ENCODE measurements at places on chromosomes 7 and 10.

GRCh38 chr7:33612442-33612841, 292.9 kb upstream of the BMPER start:
- no peak for DNase-seq

- DNase-seq: no peak
Observed at GRCh38 chr10:33981301-33981700, 646.8 kb upstream of the NRP1 start.

- DNase-seq: no peak
Observed at GRCh38 chr10:89426230-89426868, 12.0 kb downstream of the IFIT5 start.

- DNase-seq: no peak
Observed at GRCh38 chr7:73841689-73842066, 638 bp downstream of the METTL27 start.

DNA sequence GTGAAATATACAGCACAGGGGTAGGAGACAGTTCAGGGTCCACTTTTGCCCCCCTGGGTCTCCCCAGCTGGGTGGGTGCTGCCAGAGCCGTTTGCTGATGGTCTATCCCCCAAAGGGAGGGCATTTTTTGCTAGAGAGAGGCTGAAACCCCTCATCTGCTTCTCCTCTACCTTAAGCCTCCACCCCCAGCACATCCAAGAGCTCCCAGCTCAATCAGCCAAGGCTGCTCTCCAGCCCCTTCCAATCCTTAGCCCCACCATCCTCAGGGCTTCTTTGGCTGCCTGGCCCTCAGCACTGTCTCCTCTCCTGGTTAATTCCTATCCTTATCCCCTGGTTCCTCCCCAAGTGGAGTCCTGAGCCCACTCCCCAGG, 153.1 kb downstream of the AOAH start:
- no peak for DNase-seq

DNA sequence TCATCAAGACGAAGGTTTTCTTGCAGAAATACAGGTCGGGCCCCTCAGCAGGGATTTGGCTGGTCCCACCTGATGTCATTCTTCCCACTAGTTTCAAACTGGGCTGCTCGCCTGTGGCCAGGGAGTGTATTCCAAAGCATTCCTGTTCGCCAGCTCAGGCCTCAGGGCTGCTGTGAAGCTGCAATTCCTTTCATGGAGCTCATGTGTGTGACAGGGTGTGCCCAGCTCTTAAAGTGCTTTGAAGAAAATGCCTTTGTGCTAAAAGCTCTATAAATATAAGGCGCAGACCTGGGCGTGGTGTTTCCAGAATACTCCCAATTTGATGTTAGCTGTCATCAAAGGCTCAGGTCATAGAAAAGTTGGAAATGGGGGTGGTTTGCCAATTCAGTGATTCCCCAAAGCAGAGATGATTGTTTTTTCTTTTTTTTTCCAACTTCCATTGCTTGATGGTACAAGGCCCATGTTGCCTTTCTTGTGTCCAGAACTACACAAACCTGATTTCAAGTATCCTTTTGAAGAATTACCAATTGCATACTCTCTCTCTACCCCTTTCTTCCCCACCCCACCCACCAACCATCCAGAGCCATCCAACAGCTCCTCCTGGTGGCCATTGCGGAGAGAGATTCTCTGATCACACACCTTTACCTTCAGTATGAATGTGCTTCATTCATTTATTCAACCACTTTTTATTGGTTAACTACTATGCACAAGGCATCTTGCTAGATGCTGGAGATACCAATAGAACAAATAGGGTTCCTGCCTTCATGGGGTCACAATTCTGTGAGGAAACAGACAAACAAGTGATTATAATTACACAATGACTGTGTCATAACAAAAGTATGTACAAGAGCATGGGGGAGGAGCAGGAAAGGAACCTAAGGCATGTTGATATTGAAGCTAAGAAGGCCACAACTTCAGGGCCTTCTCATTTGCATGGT, 297.3 kb upstream of the LYZL1 start:
- DNase-seq: no peak

DNA sequence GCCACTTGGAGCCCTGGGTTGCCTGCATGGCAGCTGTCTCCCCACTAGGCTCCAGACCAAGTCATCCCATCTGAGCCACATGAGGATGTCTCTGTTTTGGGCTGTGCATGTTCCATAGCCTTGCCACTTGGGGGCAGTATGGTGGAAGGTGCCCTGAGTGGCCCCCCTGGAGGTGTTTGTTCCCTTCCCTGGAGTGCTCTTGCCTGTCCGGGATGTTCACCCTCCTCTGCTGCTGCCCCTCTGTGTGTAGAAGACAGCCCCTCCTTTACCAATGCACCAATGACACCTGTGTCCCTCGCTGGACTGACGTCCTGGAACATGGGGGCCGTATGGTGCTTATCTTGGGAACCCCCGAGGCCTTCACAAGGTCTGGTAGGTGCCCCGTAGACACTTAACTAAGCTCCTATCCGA, 100.2 kb downstream of the ACTR3B start:
- DNase-seq: no peak

GRCh38 chr7:91264046-91264923, at the start of gene FZD1:
Gene FZD1, plus strand, starts transcription at chr7:91264433. Its CDS starts 448 bp downstream, at chr7:91264881.
- DNase-seq: peak; percentile 96

DNA sequence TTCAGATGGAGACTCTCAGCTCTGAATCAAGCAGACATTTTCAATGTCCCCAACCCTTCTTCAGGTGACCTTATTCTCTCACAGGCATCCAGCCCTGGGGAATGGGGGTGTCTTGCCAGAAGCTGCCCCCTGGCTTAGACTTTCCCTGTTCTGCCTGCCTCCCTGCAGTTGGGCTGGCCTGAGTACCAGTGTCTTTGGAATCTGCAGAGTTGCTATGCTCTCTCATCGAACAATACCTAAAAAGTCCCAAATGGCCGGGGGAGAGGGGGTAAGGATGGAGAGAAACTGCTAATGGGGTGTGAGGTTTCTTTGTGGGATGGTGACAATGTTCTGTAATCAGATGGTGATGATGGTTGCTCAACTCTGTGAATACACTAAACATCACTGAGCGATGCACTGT, 20.6 kb downstream of the SLC18A2 start:
- no peak for DNase-seq

- DNase-seq: no peak
Observed at GRCh38 chr10:1203704-1204103, 147.5 kb downstream of the WDR37 start.

DNA sequence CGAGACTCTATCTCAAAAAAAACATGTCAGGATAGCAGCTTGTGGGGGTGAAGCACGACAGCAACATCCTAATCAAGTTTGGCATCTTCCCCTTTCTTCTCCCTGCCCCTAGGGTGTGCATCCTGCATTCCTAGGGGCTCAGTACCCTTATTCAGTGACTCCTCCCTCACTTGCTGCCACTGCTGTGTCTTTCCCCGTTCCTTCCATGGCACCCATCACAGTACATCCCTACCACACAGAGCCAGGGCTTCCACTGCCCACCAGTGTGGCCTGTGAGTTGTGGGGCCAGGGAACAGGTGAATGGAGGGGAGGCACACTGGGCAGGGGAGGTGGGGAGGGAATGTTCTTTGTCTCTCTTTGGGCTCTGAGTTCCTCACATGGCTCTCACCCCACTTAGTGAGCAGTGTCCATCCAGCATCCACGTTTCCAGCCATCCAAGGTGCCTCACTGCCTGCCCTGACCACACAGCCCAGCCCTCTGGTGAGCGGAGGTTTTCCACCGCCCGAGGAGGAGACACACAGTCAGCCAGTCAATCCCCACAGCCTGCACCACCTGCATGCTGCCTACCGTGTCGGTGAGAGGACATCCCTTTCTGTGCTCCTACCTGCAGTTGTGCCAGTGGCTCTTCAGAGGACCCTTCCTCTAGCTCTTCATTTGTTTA, 11.4 kb downstream of the NDST2 start:
- no peak for DNase-seq

- DNase-seq: no peak
Observed at GRCh38 chr7:153401795-153402720, 642.5 kb downstream of the ACTR3B start.

GRCh38 chr7:45160417-45160881, 2.9 kb downstream of the RAMP3 start:
- DNase-seq: peak; percentile 14

GRCh38 chr7:44733708-44734481, 14.8 kb upstream of the ZMIZ2 start:
- no peak for DNase-seq

DNA sequence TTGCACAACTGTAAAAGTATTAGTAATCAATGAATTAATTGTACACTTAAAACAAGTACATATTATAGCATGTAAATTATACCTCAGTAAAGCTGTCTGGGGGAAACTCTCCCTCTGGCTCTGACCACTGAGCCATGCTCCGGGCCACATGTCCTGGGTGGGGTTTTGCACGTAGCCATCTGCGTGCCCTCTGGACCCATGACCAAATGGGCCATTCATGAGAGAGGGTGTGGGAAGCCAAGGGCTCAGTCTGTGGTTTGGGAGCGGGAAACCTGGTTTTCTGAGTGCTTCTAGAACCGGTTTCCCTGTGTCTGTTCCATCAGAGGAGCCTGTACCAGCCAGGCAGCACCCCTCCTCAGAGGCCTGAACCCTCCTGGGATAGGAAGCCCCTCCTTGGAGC, 143.2 kb downstream of the SH3PXD2A start:
- no peak for DNase-seq

- DNase-seq: no peak
Observed at GRCh38 chr10:89793649-89794254, 92.4 kb downstream of the KIF20B start.

GRCh38 chr10:105540381-105540780, 899.3 kb downstream of the SORCS3 start:
- DNase-seq: no peak

DNA sequence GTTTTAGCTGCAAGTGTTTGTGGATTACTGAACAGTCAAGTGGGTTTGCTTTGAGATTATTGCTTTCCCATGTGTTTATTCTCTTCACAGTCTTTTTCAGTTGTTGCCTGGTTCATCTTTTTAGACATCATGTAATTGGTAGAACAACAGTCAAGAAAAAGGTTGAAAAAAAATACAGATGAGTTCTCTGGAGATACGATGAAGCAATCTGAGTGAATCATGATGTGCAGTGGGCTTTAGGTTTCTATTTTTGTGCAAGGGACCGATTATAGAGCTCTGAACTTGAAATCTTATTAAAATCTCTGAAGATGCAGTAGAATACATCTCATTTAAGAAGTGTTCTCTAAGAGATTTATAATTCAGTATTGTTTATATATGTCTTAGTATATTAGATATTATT, 145.7 kb downstream of the SDK1 start:
- no peak for DNase-seq

DNA sequence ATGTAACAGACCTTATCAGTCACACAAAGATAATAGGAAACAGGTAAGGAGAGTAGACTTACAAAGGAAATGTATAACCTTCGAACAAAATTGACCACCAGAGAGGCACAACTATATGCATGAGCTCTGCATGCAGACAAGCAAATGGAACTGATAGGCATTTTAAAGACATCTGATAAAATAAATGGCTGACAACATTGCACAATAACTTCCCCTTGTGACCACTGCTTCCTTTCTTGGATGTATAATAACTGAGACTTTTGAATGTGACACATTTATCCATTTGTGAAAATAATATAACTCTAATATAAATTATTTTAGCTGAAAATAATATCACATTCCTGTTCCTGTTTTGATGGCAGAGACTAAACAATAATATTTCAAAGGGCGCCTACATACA, 654.2 kb upstream of the STEAP1 start:
- DNase-seq: no peak

DNA sequence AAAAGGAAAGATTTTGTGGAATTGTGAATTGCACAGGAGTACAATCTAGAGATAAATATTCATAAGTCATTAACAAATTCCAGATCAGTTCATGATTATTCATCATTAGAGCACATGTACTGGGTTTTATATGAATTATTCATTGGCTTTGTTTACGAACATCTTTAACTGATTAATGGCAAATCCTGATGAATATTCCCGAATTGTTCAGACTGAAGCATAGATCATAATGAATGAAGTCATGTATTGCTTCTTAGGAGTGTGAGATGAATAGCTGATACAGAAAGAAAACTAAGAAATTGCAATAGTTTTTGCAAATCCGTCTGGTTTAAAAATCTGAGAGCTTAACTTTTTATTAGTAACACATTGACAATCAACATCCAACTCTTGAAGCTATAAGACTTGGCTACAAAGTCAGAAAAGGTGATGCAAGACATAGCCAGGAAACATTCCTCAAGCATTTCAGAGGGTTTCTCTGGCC, 183.6 kb upstream of the DGKB start:
- DNase-seq: no peak

GRCh38 chr10:77029777-77030717, 607.6 kb downstream of the KCNMA1 start:
- DNase-seq: no peak

GRCh38 chr7:81819861-81820260, 50.0 kb upstream of the HGF start:
- DNase-seq: no peak

GRCh38 chr7:41529831-41530230, 173.1 kb downstream of the INHBA start:
- no peak for DNase-seq

GRCh38 chr10:26879744-26880143, 19.0 kb upstream of the ABI1 start:
- DNase-seq: no peak

DNA sequence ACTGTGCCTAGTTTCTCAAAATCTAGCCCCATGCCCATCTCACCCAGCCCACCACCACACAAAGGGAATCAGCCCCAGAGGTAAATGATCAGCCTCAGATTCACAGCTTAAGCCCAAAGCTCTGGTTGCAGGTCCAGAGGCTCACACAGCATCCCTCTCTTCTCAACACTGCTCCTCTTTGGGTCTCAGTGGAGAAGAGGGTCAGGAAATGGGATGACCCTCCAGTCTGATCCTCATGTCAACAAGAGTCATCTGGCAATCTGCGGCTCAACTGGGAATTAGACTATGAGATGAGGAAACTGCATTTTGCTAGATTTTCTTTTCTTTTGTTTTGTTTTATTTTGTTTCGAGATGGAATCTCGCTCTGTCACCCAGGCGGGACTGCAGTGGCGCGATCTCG, 126.2 kb upstream of the PDLIM1 start:
- DNase-seq: no peak

- DNase-seq: no peak
Observed at GRCh38 chr7:42262964-42263363, 26.0 kb upstream of the GLI3 start.

DNA sequence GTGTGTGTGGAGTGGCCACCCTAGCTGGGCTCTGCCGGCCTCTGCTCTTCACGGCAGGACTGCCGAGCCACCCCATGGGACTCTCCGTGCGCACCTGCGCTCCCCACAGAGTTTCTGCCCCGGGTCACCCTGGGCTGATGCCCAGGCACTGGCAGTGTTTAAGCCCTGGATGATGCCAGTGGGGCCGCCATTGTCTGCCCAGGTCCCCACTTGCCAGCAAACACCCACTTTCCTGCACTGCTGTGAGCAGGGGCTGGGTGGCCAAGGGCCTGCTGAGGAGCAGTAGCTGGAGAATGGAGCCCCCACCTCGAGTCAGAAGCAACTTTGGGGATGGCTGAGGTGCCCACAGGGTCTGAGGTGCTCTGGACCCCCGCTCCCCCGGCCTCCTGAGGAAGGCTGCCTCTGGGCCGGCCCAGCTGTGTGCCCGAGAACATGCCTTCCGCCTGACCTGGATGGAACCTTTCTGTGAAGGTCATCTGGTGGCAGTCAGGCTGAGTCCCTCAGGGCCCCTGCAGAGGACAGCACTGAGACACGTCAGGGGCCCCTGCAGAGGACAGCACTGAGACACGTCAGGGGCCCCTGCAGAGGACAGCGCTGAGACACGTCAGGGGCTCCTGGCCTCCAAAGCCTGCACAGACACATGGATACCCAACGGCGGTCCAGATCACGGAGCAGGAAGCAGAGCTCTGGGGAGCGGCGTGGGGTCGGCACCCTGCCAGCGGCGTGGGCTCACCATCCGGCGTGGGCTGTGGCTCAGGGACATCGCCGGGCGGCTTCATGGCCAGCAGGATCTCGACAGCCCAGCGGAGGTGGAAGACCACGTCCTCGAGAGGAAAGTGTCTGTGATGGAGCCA, 62.0 kb downstream of the CFAP46 start:
- DNase-seq: no peak

Measured in C1 segment of cervical spinal cord (tissue), 14 donors.